ENCODE measurements at places on chromosomes 7 and 10.

- DNase-seq = no peak
Observed at GRCh38 chr7:46545790-46546189, 624.7 kb upstream of the IGFBP3 start.

GRCh38 chr7:150897502-150898474, 45.5 kb downstream of the AOC1 start:
- no peak for DNase-seq

DNA sequence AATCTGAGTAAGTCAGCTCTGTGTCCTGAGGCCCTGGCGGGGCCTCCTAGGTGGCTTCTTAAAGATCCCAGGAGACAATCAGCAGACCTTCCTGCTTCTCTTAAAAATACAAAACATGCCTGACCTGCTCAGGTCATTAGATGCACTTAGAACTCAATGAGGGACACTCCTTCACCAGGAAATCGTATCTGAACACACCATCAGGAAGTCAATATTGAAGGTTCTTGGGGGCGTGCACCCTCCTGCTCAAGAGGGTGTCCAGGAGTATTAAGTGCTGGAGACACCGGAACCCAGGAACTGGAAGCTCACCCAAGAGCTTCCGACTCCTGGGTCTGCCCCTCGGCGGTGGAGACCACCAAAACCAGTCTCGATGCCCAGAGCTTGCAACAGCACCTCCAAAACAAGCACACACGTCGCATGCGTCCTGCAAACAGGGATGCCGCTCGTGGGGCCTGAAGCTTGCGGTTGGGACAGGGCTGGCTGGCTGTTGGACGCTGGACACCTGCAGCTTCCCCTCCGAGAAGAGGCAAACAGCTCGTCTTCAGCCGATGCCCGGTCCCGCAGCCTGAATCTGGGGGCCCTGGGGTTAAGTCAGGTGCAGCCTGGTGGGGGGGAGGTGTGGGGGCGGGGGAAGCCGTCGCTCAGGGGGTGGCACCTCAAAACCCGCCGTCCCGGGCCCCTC, 803 bp downstream of the RAPGEF5 start:
- DNase-seq = no peak

DNA sequence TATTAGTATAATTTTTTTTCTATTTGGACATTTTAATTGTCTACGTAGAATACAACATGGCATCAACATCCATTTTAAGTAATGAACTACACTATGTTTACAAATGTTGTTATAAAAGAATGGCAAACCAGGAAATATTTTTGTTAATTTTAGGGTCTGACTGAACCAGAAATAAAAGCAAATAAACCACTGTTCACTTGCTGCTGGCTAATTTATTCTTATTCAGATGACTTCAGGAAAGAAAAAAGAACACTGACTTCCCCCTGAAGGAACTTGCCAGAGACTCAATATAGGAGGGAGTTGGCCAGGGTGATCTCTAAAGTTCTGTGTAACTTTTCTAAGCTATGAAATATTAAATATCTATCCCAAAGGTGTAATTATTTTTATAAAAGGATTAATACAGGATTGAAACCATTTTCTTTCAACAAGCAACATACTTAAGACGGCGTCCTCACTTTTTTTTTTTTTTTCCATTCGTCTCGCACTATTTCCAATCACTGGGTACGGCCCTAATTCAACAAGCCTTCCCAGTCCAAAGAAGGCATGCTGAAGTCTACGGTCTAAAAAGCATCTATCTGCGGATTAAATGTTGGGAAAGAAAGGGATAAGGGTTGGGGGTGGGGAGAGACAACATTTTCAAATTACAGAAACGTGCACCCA, 1.2 kb downstream of the USP6NL start:
- DNase-seq = no peak

GRCh38 chr7:94043299-94043698, 39.1 kb upstream of the BET1 start:
- DNase-seq = no peak

GRCh38 chr10:88343761-88344484, 239.2 kb downstream of the RNLS start:
- DNase-seq = no peak

DNA sequence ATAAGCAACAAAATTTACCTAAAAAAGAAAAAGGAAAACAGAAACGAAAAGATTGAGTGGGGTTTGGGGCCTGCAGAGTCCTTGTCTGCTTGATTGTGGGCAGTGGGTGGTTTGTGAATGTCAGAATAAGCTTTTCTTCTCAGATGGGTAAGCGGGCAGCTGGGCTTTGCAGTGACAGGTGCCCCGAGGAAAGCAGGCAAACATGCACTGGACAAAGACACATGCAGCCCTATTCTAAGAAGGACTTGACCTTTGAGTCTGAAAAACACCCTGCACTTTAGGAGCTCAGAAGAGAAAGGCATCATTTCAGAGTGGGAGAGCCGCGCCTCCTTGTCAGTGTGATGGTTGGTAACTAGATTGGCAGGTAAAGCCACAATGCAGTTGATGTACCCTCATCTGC, 562.7 kb downstream of the PTPRN2 start:
- DNase-seq = no peak

- DNase-seq = no peak
Observed at GRCh38 chr10:103280031-103280430, 3.1 kb downstream of the INA start.
